Hematopoietic multipotent progenitor cell (in vitro differentiated cells): ENCODE measurements at places on chromosomes 3 and 15. TPM values are rescaled to one million over a fixed set of nuclear protein-coding genes. Genes with fewer than 3 reads are reported as not detected.

The CYP8B1 gene
- total RNA-seq: not detected

The TICRR gene
- 1.6 TPM for total RNA-seq

The CHRFAM7A gene
- 10.2 TPM for total RNA-seq

GRCh38 chr3:62965311-62965710 is 90.1 kb upstream of the CADPS start:
- no peak for DNase-seq

The HIGD2B gene
- total RNA-seq: under 0.01 TPM

- no peak for DNase-seq
These were observed 69.4 kb downstream of the EXOG start for GRCh38 chr3:38565339-38566214.

The SEC11A gene
- total RNA-seq: 44.2 TPM

DNA sequence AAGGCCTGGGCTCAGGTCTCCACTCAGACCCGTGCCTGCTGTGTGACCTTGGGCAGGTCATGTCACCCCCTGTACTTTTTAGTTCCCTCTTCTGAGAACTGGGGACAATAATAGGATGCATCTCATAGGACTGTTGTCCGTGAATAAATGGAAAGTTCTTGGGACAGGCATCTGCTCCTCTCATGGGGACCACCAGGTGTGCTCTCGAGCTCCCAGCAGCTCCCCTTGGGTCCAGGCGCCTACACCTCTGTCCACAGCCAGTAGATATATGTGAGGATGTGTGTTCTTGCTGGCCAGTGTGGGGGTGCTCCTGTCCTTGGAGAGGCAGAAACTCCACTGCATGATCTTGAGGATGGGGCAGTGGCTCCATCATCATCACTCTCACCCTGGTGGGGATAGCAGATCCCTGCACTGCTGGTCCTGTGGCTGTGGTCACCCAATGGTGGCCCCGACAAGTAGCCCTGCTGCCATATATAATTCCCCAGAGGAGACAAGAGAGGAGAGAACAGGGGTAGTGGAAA is 257.6 kb upstream of the TLE3 start:
- no peak for DNase-seq

The GHSR gene
- total RNA-seq: not detected

DNA sequence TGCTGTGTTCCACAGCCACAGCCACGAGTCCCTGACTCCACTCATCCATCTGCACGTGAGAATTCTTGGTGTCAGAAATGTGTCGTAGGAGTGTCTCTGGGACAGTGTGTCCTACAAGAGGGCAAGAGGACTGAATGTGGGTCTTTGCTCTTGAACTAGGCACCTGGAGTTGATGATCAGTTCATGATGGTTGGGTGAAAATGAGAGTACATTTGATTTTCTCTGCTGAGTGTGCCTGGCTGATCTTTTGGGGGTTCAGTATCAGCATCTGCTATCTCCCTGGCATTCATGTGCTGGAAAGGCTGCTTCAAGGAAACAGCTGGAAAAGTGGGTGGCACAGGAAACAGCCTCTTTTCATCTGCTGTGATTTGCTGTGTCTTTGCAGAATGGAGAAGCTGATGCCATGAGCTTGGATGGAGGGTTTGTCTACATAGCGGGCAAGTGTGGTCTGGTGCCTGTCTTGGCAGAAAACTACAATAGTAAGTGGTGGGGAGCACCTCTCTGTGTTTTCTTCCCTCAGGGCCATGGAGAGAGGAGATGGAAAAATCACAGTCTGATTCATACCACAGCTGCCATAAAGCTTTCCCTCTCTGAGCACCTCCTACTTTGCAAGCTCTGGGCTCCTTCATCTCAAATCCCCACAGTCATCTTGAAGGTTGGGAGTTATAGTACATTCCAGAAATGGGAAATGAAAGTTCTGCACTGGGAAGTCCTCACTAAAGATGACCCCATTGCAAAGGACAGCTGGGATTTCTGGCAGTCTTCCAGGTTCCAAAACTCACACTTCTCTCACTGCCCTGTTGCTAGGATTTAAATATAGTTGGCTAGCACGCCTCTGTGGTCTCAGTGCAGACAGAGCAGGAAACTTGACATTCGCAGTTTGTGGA is 17.8 kb downstream of the TF start:
- no peak for DNase-seq

DNA sequence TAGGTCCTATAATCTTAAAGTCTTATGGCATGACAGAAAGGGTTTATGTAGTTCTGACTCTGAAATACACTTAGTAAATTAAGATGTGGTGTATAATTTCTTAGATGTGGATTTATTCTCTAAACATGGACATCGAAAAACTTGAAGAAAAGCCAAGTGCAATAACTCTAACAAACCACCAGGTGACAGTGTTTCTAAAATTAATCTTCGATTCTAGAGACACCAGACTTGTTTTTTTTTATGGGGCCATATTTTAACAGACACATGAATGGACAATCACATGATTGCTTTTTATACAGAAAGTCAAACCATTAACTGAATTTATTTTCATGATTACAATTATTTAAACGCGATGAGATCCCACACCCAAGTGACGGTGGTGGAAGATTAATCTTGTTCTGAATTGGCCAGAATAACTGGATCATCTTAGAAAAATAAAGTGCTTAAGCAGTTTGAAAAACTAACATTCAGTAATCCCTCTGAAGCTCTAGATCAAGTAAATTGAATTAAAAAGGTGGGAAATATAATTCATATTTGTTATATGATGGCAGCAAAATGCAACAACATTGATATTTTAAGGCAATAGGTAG is 305.1 kb downstream of the LSAMP start:
- DNase-seq: no peak

The SLC12A1 gene
- total RNA-seq: not detected

The IMPG2 gene
- total RNA-seq: 0.27 TPM

DNA sequence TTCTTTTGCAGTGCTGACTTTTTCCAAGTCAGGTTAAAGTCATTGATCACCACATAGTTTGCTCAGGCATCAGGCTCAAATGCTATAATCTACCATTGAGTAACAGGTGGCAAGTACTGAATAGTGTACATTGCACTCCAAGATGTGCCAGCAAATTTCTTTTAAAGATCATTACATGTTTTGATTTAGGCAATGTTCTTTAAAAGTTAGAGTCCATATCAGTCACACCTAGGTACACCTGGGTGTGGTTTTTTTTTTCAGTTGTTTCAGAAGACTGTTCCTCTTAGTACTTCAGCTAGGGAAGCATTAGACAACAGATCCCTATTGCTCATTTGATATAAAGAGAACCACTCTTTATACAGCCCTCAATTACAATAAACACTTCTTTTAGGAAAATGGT is 10.6 kb upstream of the SLC4A7 start:
- no peak for DNase-seq

DNA sequence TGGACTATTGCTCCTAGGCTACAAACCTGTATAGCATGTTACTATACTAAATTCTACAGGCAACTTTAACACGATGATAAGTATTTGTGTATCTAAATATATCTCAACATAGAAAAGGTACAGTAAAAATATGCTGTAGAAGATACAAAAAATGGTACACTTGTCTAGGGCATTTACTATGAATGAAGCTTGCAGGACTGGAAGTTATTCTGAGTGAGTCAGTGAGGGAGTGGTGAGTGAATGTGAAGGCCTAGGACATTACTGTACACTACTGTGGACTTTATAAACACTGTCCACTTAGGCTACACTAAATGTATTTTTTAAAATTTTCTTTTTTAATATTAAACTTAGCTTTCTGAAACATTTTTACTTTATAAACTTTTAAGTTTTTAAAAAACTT is 140.5 kb upstream of the SGO1 start:
- DNase-seq: no peak

GRCh38 chr15:71786673-71787072 is 23.7 kb upstream of the NR2E3 start:
- DNase-seq: no peak

GRCh38 chr15:34331809-34332208 is 5.8 kb downstream of the SLC12A6 start:
- no peak for DNase-seq

DNA sequence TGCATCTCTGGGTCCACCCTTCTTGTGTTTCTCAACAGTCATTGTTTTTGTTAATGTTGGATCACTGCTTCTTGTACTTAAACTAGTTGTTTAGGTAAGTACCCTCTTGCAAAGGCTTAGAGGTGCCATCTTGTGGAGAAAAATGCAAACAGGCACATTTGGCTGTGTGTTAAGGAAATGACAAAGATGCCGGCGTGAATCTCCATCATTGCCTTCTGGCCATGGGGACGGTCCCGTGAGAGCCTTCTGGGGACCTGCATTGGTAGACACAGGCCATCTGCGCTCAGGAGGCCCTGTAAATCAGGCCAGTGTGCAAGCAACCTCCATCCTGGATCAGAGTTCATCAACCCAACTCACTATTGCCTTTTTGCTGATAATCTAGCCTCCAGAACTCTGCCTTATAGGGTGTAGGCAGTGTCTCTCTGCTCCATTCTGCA is 158.6 kb upstream of the NR2E3 start:
- DNase-seq: peak; percentile 57

DNA sequence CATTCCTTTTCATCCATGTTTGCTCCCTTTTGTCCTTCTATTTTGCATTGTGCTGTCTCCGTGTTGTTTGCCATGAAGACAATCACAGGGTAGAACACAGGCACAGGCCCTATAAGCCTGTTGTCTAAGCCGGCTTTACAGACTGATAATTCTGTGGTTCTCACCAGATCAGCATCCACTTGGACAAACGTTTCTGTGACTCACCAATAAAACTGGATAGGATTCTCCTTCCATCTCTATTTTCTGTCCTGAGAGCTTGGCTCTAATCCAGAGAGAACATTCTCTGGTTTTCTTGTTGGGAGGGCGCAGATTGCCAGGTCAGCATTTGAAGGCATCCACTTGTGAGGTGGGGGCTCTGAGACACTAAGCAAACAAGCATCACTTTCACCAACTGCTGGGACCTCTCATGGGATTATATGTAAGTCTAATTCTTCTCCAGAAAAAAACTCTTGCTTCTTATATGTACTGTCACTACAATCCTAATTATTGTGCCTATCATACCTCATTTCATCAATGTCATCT is 101.6 kb downstream of the ERC2 start:
- DNase-seq: no peak

The SPINT1 gene
- total RNA-seq: 60.3 TPM

The AMOTL2 gene
- 1.6 TPM for total RNA-seq

DNA sequence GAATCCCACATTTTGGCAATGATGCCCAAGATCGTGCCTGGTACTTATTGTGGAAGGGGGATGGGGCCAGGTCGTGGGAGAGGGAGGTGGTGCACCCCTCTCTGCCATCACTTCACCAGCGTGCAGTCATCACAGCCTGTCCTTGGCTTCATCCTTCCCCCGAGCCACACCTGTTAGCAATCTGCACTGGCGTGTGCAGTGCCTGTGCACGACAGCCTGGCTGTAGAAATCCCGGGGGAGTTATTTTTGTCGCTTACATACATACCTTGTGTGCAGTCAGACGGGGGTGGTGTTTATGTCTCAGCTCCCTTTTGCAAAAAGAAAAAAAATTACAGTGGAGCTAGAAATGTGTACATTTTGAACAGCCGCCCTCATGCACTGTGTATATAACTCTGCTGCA is 216.0 kb downstream of the TLE3 start:
- no peak for DNase-seq

- DNase-seq: no peak
These were observed 46.1 kb downstream of the CPA3 start for GRCh38 chr3:148911173-148911572.

The INKA1 gene
- 78.4 TPM for total RNA-seq

DNA sequence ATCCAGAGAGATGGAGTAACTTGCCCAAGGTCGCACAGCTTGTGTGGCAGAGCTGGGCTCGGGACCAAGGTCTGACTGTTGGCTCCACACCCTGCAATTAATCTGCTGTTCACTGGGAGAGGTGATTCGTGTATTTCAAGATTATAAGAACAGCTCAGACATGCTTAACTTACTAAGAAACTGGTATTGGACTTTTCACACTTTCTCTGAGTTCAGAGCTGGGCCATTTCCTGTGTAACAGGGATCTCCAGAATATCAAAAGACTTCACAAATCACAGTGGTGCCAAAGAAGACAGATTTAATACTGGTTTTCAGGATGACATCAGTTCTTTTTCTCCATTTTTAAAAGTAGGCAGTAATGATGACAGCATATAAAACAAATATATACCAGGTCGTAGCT is 156.8 kb upstream of the UBE2E1 start:
- DNase-seq: no peak

GRCh38 chr15:98599909-98600691 is 48.2 kb upstream of the IGF1R start:
- peak; percentile 58 for DNase-seq

DNA sequence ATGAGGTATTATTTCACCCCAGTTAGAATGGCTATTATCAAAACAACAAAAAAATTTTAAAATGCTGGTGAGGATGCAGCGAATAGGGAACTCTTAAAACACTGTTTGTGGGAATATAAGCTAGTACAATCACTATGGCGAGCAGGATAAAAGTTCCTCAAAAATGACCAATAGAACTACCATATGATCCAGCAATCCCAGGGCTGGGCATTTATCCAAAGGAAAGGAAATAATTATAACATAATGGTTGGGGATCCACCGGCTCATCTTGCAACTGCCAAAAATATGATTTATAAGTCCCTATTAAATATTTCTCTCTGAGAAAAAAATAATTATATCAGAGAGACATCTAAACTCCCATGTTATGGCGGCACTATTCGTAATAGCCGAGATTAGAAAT is 127.6 kb upstream of the MME start:
- no peak for DNase-seq

- DNase-seq: no peak
These were observed 55.7 kb upstream of the WNT7A start for GRCh38 chr3:13935494-13936094.

- DNase-seq: no peak
These were observed 72.2 kb downstream of the DLG1 start for GRCh38 chr3:197226179-197226578.

The TMEM266 gene
- not detected for total RNA-seq

The THSD4 gene
- total RNA-seq: under 0.01 TPM

GRCh38 chr3:18546632-18547031 is 121.5 kb upstream of the SATB1 start:
- DNase-seq: no peak

The TYRO3 gene
- 3.0 TPM for total RNA-seq

DNA sequence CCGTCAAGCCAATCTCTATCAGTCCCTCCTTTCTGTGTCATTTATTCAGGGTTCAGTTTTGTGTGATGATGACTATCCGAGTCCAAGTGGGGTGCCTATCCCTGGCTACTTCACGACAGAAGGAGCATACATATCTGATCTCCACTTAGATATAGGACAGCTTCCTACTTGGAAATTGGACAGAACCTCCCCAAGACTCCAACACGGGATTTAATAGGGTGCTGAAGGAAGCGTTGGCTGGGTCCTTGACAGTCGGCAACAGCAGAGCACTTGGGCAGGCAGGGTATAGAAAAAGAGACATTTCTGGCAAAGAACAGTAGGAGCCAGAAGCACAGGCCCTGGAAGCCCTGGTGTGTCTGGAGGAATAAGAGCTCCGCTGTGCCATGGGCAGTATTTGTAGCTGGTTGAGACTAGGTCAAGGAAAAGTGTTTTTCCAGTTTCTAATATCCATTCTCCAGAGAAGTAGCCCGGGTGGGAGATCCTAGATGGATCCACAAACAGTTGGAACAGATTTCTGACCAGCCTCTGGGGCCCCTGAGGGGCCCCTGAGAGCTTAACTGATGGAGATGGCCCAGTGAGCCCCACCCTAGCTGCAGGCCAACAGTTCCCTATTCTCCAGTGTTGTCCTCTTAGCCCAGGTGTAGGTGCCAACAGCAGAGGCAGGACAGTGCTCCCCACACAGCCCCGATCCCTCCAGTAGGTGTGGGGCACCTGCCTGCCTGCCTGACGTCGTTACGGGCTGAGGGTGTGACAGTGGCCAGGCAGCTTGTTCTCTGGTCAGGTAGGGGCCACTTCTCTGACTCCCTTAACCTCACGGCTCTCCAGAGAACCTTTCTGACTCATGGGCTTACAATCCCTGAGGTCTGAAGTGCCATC is 130.8 kb downstream of the CHCHD6 start:
- DNase-seq: no peak

- no peak for DNase-seq
These were observed 14.8 kb downstream of the UBP1 start for GRCh38 chr3:33425453-33425852.
